ENCODE measurements at places on chromosomes 12 and 14.

- DNase-seq = no peak
These were observed 45.0 kb downstream of the ARMH4 start for GRCh38 chr14:58107041-58107440.

- no peak for DNase-seq
These were observed 306.7 kb downstream of the NUAK1 start for GRCh38 chr12:105832021-105832420.

DNA sequence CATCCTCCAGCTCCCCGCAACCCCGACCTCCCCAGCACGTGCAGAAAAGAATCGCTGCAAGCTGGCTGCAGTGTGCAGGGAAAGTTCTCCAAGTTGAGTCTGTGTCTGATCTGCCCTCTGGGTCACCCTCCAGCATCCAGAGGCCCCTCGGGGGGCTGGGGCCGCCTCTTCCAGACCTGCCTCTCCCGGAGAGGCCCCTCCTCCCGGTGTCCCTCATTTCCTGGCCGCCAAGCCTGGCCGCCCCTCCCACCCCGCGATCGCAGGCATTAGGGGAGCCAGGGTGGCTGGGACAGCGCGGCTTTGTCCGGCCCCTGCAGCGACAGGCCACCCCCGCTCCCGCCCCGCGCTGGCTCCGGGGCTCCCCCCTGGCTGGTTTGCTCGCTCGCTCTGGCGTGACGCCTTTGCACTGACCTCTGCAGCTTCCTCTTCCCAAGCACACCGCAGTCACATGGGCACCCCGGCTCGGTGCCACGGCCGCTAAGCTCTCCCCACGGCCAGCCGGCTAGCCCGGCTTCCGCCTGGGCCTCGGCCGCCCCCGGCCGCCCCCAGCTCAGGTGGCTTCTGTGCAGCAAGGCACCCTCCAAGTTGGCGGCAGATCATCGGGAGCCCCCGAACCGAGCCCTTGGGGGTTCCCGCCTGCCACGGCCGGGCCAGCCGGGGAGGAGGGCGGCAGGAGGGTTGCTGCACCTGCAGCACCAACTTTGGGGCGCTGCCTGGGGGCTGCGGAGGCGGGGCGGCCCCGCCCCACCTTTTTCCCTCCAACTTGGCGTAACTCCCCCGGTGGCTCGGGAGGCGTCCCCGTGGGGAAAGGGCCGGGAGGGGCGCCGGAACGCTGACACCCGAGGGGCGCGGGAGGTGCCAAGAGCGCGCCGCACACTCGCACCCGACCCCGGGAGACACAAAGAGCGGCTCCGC is 43.7 kb downstream of the KDM2B start:
- no peak for DNase-seq

DNA sequence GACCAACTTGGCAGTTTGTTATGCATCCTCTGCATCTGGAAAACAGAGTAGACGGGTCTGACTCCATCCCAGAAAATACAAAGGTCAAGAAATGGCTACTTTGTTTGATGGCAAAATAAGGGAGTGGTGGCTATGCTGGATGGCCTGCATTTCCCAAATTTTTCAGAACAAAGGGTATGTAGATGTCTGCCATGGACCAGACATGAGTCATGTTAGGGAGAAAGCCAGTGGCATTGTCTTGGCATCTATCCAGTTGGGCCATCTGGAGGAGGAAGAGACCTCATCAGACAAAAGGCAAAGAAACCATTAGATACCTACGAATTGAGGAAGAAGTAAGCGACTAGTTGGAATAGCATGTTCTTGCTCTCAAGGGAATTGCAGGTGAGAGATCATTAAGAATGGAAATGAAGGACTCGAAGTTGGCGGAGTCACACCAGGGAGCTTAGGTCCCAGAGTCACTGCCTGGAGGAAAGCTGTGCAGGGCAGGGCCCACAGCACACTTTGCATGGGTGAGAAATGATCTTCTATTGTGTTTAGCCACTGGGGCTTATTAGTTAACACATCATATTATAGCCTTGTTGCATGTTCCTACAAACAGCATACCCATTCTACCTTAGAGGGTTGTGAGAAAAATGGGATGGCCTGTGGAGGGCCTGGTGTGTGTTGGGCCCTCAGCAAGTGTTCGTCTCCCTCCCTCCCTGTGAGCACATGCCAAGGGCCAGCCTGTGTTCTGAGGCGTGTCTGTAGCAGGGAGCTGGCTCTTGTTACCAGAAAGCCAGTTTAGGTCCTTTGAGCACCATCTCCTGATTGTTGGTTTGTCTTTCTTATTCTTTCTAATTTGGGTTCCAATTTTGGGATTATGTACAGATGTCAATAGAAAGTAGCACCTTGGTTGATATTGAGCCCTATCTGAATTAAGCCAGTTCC is 119.4 kb downstream of the KTN1 start:
- peak; percentile 42 for DNase-seq

DNA sequence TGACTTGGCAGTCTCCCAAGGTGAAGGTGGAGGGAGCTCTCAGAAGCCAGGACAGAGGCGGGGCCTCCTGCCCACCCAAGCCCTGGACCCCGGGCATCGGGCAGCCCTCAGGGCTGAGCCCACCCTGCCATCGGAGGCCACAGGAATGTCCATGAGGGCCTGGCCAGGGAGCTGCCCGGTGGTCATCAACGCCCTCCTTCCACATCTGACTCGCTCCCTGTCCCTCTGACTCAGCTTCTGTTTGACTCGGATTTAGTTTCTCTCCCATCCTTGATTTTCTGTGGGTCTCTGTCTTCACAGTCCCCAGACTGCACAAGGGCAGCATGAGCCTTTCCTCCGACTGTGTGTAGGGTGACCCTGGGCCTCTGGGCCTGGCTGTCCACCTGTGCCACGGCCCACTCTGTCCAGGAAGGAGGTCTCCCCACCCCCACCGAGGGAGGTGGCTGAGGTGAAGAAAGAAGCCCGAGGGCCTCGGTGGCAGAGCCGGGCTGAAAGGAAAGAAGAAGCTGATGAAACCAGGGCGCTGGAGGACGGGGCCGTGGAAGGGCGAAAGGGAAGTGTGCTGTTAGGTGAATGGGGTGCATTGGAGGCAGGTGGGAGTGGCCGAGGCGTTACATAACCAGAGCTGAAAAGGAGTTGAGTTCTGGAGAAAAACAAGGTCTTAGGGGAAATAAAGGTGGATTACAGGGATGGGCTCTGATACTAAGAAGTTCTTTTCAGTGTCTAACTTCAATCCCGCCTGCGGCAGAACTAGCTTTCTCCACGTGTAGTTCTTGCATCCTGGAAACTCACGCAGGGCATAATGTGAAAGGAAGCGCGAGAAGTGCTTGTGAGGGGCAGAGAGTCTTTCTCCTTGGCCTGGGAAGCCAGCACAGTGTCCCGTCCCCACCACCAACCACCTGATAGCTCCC is 16.7 kb upstream of the TMEM106C start:
- no peak for DNase-seq

- DNase-seq = no peak
These were observed 391.0 kb downstream of the ZFP36L1 start for GRCh38 chr14:68401855-68402254.

- DNase-seq = no peak
These were observed 170.8 kb downstream of the RPL10L start for GRCh38 chr14:46480817-46481216.

- DNase-seq = no peak
These were observed 13.2 kb downstream of the RTRAF start for GRCh38 chr14:52002542-52002941.

GRCh38 chr14:48430805-48431204 is 755.4 kb upstream of the MDGA2 start:
- no peak for DNase-seq

- DNase-seq = peak; percentile 67
These were observed 155.2 kb downstream of the LRIG3 start for GRCh38 chr12:58765076-58765475.
